Thyroid gland (tissue), 4 donors: ENCODE measurements at places on chromosomes 6 and 20. TPM values are rescaled to one million over a fixed set of nuclear protein-coding genes. Genes with fewer than 3 reads are reported as not detected.

DNA sequence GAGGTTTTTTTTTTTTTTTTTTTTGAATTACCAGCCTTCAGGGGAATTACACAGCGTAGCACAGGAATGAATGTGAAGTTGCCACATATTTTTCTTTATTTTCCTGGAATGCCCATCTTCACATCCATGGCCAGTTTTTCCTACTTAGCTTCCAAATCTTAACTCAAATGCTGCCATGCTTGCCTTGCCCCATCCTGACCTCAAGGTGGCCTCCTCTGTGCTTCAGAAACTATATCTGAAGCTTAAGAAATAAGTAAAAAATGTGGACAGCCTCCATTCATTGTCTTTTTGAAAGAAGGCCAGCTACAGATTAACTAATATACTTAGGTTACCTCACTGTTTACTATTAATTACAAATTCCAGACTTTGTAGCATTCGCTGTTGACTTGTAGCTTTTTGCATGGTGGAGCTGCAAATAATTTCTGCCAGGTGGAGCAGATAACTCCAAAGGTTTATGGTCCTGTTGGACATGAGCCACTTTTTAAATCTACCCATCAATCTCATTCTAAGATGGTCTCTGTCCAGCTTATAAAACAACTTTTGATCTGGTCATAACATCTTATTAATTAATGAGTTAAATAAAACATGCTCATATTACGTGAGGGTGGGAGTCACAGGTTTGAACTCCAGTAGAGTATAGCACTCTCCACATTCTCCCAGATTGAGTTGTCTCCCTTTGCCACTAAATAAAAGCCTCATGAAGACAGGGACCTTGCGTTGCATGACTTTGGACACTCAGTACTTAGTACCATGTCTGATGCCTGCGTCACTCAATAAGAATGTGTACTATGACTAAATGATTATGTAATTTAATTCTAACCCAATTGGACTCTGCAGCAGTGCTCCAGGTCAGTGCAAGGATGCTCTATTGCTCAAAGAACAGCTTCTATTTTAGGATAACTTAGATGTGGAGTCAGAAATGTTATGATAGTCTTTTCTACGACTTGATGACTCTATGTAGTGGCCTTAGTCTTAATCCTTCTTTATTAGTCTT is 678.6 kb upstream of the CITED2 start:
- DNase-seq = no peak

DNA sequence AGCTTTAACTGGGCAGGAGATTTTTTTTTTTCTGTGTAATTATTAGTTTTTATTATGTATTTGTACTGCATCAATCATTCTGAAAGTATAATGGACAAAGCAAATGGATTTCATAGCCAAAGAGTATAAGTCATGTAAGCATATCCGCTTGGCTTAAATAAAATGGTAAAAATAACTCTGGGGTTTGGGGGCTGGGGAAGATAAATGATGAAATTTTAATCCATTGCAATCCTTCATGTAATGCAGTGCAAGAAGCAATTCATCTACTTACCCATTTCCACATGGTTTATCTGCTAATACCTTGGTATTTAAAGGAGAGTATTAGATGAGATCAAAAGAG is 781.4 kb downstream of the QKI start:
- no peak for DNase-seq

The BHLHE23 gene
- not detected for total RNA-seq

The TMEM200A gene
- total RNA-seq = 4.3 TPM

GRCh38 chr6:1590580-1590979 is 19.1 kb upstream of the FOXC1 start:
- DNase-seq = no peak

DNA sequence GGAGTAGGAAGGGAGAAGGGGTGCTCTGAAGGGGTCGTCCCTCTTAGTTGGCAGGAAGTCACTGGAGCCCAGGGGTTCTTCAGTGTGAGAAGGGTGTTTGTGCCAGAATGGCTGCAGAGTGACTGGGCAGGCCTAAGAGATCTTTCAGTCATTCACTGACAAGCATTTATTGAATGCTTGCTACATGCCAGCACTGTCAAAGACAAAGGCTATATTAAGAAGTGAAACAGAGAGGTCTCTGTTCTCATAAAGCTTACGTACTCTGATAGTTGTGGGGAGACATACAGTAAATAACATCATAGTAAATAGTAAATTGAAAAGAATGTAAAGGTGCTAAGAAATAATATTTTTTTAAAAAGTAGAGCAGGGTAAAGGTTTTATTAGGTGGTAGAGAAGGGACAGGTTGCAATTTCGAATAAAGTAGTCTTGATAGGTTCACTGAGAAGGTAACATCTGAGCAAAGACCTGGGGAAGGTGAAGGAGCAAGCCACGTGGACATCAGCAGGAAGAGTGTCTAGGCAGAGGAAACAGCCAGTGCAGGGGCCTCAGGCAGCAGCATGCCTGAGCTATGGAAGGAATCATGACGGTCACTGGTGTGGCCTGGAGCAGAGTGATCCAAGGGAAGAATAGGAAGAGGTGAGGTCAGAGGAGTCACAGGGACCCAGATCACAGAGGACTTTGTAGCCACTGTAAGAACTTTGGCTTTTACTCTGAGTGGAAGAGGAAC is 36.3 kb upstream of the RNF8 start:
- no peak for DNase-seq

DNA sequence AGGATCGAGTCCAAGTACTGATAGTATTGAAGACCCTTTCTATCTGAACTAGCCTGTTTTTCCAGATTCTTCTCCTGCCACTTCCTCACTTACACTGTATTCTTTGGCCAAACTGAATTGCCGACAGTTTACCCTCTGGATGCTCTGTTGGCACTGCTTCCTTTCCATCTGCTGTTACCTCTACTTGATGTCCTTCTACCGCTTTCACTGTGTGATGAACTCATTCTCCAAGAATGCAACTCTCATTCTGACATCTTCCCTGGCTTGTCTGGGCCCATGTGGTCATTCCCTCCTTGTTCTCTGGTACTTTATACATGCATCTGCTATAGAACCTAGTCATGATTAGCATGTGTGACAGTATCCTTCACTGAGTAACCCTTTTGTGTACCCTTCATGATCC is 16.3 kb downstream of the RPRD1B start:
- no peak for DNase-seq

GRCh38 chr20:43682446-43682845 is 15.5 kb downstream of the MYBL2 start:
- no peak for DNase-seq

DNA sequence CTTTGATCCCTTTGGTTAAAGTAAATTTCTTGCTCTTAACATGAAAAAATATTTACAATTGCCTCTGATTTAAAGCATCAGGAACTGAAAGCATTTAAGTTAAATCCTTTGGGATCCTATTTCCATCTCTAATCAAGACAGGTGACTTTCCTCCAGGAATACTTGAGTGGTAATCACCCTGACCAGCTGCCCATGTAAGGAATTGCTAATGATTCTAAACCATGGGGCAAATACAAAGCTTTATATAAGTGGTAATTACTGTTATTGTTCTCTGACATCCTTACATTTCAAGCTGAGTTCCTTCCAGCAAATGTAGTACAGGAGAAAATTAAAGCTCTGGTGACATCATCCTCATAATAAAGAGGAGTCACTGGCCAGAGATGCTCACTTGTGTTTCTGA is 100.6 kb downstream of the CRYBG1 start:
- DNase-seq = no peak

- DNase-seq = no peak
Observed at GRCh38 chr20:8996817-8997512, 71.9 kb upstream of the PLCB4 start.

The UFL1 gene
- total RNA-seq = 31.2 TPM

The THEMIS gene
- total RNA-seq = 1.8 TPM

The NFATC2 gene
- total RNA-seq = 8.7 TPM

The OR2J1 gene
- not detected for total RNA-seq

GRCh38 chr6:54320871-54321270 is 12.6 kb downstream of the TINAG start:
- DNase-seq = no peak

DNA sequence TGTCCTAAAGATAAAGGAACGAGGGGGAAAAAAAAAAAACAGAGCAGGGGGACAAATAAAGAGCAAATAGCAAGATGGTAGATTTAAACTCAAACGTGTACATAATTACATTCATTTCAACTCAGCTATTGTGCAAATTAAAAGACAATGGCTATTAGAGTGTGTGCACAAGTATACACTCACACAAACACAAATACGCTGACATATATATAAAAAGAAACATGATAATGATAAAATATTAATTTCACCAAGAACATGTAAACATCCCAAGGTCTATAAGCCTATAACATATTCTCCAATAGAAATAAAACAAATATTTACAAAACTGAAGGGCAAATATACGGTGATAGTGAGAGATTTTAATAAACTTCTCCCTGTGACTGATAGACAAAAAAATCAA is 1354.9 kb upstream of the GJE1 start:
- DNase-seq = no peak

- DNase-seq = no peak
Observed at GRCh38 chr20:49701241-49701790, 12.4 kb downstream of the B4GALT5 start.

- DNase-seq = peak; percentile 30
Observed at GRCh38 chr6:29907637-29908340, 34.5 kb upstream of the HLA-A start.

DNA sequence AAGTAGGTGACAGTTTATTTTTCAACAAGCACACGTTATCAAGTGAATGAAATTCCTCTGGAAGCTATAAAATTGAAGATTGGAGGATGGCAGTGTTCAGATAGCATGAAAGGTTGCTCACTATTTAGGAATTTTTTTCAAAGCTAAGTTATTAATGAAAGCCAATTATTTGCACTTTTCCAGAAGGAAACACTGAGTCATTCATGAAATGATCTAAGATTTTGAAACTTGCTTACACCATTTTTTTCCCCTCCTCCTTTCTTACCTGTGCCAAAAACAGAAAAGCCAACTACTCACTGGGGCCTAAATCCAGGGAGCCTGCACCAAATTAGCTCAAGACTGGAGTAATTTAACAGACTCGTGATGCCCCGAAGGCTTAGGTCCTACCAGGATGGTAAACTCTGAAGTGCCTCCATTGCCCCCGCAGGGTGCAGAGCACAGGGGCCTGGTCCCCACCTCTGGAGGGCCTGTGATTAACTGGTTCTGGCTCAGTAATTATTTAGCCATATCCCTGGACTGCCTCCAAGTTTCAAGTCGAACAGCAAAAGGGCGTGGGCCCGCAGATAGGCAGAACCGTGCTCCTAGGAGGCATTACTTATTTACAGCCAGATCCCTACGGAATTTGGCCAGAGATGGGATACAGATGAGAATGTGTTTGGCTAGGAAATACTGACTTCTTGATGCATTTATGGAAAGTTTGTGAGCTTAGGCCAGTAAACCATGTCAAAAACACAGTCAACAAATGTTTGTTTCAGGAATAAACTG is 28.0 kb upstream of the ZNF217 start:
- peak; percentile 59 for DNase-seq

DNA sequence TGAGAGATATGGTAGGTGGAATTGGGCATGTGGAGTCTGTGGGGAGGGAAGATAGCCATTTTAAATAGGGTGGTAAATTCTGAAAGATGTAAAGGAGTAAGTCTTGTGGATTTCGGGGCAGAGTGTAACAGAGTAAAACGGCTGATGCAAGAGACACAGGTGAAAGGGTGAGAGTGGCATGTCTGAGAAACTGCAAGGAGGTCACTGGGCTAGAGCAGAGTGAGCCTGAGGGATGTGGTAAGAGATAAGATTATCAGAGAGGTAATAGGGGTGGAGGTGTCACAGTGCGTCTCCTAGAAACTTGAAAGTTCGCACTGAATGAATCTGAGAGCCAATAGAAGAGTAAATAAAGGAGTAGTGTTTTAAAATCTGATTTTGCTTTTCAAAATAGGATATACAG is 308.1 kb downstream of the EPM2A start:
- DNase-seq = no peak

- no peak for DNase-seq
Observed at GRCh38 chr20:51237278-51237677, 214.4 kb upstream of the KCNG1 start.

- peak; percentile 94 for DNase-seq
Observed at GRCh38 chr20:45470262-45470931, 844 bp downstream of the WFDC2 start.
